ENCODE measurements at places on chromosomes 6 and 20.

DNA sequence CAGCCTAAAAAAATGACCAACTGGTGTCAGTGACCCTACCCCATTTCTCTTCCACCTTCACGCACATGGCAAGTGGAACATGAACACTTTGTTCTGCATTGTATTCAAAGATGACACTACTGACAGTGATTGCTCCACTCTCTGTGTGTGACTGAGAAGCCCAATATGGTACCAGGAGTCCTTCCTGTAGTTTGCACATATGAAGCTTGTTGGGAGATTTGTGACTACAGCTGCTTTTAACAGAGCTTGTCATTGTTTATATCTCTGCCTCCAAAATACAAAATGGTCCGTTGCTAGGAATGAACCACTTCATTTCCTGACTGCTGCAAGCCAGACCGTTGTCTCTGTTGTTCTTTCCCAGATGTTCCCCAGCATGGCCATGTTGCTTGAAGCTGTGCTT lies 140.3 kb upstream of the TCF21 start:
- DNase-seq, result no peak

DNA sequence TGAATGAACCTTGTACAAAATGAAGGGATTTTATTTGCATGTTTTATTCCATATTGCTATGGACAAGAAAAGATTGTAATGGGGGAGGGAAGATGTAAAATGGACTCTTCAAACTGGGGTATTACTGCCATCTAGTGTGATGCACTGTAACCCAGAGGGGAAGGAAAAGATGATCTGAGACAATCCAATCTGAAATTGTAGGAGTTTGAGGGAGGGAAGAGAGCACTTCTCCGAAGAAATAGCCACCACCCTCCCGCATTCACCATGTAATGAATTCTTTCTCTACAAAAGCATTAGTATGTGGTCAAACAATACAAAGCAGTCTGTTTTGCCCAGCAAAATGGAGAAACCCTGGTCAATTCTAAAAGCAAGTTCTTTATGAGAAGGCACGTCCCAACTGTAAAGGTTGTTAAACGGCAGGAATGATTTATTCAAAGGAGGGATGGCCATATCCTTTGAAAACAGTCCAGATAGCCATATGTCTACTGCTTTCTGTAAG lies 679.5 kb upstream of the NRSN1 start:
- DNase-seq, result peak; percentile 12

DNA sequence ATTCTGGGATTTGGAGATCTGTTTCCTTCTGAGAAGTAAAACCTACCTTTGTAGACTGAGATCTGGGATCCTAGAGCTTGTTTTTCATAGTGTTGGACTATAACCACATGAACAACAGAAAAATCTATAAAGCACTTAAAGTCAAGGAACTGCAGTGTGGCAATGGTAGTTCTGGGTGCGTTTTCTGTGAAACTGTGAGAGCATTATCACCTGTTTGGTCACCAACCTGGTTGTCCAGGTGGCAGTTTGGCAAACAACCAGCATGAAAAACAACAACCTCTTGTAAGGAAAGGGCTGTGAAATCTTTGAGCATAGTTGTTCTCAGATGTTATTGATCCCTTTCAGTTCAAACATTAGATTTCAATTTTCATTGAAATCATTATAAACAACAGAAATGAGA lies 215.8 kb upstream of the CITED2 start:
- DNase-seq, result no peak

- DNase-seq, result no peak
Measured at GRCh38 chr6:77040568-77041195, 422.6 kb downstream of the HTR1B start.

DNA sequence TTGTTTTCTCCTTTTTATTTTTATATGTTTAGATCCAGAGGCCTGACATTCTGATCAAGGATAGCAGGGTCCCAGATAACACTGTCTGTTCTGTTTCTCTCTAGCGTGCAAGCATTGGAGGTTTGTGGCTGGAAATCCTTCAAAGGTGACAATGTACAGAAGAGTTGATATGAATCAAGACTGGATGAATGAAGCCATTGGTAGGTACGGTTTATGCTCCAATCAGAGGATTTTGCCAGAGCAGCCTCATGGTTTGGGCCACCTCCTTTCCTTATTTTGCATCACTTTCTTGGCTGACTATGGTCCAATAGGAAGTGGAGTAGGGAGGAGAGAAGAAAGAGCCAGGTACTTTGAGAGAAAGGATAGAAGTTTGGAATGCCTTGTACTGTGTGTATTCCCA lies 484.8 kb upstream of the JAG1 start:
- DNase-seq, result no peak

GRCh38 chr6:42710316-42710715 lies 12.1 kb downstream of the PRPH2 start:
- DNase-seq, result no peak

DNA sequence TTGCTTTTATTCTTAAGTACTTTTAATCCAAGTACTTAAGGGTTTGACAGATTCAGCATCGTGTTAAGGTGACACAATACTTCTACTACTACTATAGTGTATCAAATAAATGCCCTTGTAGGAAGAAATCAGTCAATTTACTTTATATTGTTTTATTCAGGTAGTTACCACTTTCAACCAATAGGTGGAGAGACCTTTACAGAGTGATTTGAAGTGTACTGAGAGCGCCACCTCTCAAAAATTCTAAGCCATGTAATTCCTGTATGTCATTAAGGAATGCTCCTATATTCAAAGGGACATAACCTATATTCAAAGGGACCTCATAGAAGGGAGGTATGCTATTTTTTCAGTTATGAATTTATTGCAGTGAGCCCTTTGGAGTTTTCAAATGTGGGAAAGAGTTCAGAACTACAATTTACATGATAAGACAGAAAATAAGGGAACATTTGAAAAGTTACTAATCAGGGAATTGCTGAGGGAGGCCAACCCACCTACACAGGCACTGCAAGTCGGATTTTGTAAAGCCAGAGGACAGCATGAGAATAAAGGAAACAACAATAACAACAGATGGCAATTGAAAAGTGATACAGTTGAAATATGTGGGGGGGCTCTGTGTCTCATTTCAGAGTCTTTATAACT lies 955.6 kb downstream of the TBC1D32 start:
- DNase-seq, result peak; percentile 8

DNA sequence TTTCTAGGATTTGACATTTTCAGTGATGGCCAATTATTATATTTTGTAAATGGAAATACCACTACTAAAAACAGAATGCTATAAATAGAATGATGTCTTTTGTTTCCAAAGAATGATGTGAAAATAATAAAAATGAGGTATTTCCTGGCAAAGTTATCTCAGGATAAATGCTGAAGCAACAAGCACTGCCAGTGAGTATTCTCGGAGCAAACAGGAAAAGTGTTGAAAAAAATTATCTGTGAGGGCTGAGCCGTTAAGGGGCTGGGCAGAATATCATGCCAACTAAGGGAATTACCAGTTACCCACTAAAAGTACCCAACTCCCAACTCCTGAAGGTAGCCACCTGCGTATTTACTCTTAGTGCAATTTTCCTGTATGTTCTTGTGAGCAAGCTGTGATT lies 23.6 kb upstream of the SCAF8 start:
- no peak for DNase-seq

DNA sequence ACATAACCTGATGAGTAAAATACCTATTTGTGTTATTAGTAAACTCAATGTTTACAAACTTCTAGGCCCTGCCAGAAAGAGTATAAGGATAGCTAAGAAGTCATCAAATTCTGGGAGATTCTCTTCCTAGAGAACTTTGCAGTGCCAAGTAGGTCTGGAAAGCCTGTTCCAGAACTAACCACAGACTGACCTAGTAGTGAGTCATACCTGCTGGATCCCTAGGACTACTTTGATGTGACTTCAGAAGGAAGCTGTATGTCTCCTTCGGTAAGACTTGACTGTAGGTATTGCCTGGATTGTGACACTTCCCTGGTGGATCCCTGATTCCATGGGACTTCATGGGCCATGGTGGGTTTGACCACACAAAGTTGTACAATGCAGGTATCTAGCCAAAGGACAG lies 131.7 kb downstream of the DNAH8 start:
- DNase-seq, result no peak

- no peak for DNase-seq
Measured at GRCh38 chr20:48295966-48296421, 510.7 kb upstream of the SULF2 start.

- no peak for DNase-seq
Measured at GRCh38 chr6:155340464-155341129, 26.3 kb upstream of the TFB1M start.

DNA sequence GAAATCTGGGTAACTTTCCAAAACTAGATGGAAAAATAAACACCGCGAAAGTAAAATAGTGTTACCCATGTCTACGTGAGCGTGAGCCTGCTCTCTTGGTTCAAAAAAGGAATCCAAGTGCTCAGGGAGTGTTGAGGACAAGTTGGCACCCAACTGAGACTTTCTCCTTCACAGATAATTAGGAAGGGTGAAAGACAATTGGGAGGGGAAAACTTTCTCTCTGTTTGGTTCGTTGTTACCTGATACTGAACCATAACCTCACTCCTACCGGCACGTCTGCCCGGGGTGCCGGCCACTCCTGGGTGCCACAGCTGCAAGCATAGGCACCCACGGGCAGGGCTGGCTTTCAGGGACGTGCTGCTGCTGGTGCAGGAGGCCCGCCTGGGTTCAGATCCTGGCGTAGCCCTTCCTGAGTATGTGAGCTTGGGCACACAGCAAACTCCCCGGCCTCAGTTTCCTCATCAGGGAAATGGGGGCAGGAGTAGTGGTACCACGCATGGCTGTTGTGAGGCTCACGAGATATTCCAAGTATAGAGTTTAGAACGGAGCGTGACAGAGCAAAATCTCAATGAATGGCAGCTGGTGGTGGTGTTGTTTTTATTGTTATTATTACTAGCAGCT lies 38.2 kb upstream of the PMEPA1 start:
- DNase-seq, result no peak

DNA sequence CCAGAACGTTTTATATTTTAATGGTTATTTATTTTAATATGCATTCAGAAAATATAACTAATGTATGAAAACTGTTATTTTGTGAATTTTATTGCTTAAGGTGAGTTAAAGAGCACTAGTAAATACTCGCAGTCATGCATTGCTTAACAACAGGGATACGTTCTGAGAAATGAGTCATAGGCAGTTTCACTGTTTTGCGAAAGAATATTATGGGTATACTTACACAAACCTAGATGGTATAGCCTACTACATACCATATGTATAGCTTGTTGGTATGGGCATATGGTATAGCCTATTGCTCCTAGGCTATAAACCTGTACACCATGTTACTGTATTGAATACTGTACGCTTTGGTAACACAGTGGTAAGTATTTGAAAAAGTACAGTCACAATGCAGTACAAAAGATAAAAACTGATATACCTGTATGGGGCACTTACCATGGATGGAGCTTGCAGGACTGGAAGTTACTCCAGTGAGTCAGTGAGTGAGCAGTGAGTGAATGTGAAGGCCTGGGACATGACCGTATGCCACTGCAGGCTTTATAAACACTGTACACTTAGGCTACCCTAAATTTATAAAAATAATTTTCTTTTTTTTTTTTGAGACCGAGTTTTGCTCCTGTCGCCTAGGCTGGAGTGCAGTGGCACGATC lies 38.5 kb downstream of the ARFGEF2 start:
- no peak for DNase-seq

- DNase-seq, result no peak
Measured at GRCh38 chr20:8774412-8774811, 294.5 kb upstream of the PLCB4 start.

DNA sequence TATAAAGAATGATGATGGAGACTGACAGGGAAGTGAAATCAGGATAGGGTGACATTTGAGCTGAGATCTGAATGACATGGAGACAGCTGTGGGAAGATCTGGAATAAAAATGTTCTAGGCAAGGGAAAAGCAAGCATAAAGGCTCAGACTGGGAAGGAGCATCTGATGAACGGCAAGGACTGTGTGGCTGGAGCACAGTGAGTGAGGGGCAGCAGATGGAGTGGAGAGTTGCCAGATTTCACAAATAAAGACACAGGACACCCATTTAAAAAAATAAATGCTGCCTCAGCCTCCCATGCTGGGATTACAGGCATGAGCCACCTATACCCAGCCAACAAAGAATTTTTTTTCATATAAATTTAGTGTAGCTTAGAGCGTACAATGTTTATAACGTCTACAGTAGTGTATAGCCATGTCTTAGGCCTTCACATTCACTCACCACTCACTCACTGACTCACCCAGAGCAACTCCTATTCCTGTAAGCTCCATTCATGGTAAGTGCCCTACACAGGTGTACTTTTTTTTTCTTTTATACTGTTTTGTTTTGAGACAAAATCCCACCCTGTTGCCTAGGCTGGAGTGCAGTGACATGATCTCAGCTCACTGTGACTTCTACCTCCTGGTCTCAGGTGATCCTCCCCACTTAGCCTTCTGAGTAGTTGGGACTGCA lies 2.4 kb upstream of the ZBTB24 start:
- no peak for DNase-seq

DNA sequence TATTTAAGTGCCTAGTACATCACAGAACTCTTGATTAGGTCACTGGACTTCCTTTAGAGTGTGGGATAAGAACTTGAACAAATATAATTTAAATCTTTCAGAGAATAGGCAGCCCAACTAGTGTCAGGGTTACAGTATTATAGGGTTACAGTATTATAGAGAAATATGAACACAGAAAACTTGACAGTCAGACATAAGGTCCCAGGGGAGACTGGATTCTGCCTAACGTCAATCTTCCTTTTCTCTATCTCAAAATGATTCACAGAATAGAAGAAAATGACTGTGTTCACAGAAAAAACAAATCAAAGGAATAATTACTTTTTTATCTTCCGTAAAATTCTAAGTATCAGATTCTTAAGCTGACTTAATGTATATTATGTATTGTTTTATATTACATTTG lies 623.8 kb downstream of the HTR1B start:
- DNase-seq, result no peak

DNA sequence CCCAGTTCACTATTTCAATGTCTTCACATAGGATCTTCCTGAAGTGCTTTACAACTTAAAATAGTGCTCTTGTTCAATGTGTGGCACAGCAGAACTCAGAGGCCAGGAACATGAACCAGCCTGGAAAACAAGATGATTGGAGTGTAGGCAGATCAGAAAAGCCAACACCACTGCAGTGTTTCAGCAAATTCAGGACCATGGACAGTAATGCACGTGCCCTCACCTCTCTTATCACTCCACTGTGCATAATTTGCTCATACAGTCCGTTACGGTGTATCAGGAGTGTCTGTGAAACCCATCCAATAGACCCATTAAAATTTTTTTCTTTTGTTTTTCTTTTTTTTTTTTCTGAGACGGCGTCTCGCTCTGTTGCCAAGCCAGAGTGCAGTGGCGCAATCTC lies 27.6 kb upstream of the HACE1 start:
- no peak for DNase-seq

GRCh38 chr6:81906041-81906440 lies 153.6 kb upstream of the TENT5A start:
- DNase-seq, result no peak

GRCh38 chr6:110476046-110476849 lies at the start of gene SLC22A16:
Gene SLC22A16 (minus strand): TSS chr6:110476613. CDS start chr6:110476574, 39 bp downstream.
- no peak for DNase-seq

GRCh38 chr6:16761471-16762267 lies 409 bp upstream of the ATXN1 start:
- DNase-seq, result no peak
